ENCODE measurements at places on chromosomes 13 and 19.

GRCh38 chr19:35673121-35673804 is 6.9 kb downstream of the UPK1A start:
- no peak for DNase-seq

GRCh38 chr13:109362616-109363015 is 423.8 kb downstream of the IRS2 start:
- no peak for DNase-seq

DNA sequence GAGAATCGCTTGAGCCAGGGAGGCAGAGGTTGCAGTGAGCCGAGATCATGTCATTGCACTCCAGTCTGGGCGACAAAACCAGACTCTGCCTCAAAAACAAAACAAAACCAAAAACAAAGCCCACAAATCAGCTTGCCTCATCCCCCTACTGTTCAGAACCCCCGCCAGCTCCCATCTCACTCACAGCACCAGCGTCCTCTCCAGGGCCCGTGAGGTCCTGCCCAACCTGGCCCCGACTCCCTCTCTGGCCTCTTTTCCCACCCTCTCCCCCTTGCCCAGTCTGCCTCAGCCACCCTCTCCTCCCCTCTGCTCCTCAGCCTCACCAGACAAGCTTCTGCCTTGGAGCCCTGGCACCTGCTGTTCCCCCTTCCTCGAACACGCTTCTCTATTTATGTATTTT is 3.8 kb downstream of the SLC8A2 start:
- DNase-seq: no peak

- no peak for DNase-seq
Measured at GRCh38 chr19:7790416-7790815, 27.4 kb downstream of the CLEC4M start.

- no peak for DNase-seq
Measured at GRCh38 chr13:70784207-70784989, 676.1 kb upstream of the KLHL1 start.

DNA sequence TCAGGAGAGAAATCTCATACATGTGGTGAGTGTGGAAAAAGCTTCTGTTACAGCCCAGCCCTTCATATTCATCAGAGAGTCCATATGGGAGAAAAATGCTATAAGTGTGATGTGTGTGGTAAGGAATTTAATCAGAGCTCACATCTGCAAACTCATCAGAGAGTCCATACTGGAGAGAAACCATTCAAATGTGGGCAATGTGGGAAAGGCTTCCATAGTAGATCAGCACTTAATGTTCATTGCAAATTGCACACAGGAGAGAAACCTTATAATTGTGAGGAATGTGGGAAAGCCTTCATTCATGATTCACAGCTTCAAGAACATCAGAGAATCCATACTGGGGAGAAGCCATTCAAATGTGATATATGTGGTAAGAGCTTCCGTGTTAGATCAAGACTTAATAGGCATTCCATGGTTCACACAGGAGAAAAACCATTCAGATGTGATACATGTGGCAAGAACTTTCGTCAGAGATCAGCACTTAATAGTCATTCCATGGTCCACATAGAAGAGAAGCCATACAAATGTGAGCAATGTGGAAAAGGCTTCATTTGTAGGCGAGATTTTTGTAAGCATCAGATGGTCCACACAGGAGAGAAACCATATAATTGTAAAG is 15.2 kb downstream of the ZNF221 start:
- no peak for DNase-seq

- DNase-seq: no peak
Measured at GRCh38 chr13:29936051-29936813, 85.8 kb upstream of the UBL3 start.

- no peak for DNase-seq
Measured at GRCh38 chr19:49939721-49940481, 10.6 kb upstream of the NUP62 start.

GRCh38 chr19:50026550-50026906 is 723 bp downstream of the ZNF473 start:
- DNase-seq: no peak

DNA sequence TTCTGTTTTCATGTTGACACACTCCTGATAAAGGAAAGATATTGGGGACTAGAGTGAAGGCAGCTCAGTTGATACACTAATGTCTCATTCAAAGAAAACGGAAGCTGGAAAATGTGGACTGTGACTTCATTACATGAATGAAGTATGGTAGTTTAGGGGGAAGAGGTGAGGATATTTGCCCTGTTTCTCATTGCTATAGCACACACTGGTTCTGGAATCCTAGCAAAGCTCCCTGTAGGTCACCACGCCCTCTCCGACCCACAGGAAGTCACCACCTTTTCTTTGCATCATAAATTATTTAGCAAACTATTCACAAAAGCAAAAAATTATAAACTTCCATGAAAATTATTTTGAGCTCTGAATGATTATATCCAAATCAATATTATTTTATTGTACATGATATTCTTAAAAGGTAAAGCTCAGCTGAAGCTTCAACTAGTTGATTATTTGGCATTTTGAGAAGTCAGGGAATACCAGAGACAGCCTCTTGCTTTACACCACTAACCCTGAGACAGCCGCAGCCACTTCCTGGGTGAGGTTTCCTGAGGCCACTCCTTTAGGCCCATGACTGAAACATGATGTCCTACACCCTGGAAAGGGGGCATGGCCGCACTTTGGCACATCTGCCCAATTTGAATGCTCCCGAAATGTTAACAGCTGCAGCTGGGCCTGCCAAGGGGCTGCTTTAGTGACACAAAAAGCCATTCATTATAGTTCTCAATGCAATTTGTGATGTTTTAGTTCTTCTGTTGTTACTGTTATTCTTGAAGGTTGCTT is 50.0 kb upstream of the WDFY2 start:
- DNase-seq: no peak

DNA sequence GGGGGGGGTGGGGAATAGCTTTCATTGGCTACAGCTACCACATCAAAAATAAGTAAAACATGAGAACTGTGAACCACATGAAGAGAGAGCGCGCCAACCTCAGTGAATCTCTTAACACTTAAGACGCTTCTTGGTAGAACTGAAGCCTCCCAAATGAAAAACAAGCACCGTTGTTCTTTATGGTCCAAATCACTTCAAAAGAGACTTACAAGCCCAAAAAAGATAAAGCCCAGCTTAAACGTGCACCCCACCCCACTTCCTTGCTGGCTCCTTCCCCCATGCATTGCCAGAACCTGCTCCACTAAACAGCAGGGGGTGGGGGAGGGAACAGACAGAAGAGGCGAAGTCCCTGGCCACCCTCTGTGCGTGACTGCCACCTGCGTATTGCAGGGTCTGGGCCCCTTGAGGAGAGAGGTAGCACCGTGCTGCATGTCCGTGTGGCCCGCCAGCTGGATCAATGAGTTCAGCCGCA is 479.1 kb downstream of the FOXO1 start:
- no peak for DNase-seq

DNA sequence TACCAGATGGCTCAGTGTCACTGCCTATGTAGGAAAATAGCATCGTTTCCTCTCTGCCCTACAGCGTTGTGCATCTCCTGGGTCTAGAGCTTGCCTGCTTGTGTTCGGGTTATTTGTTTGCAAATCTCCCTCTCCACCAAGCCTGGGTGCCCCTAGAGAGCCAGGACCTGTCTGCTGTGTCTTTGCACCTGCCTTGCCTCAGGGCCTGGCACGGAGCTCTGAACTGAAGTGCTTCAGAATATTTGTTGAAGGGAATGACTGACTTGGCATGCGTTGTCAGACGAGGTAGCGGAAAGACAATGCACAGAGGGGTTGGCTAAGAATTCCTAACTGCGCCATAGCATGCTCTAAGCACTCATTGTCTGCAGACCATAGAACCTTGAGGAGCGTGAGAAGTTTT is 263.4 kb downstream of the FGF9 start:
- DNase-seq: no peak

DNA sequence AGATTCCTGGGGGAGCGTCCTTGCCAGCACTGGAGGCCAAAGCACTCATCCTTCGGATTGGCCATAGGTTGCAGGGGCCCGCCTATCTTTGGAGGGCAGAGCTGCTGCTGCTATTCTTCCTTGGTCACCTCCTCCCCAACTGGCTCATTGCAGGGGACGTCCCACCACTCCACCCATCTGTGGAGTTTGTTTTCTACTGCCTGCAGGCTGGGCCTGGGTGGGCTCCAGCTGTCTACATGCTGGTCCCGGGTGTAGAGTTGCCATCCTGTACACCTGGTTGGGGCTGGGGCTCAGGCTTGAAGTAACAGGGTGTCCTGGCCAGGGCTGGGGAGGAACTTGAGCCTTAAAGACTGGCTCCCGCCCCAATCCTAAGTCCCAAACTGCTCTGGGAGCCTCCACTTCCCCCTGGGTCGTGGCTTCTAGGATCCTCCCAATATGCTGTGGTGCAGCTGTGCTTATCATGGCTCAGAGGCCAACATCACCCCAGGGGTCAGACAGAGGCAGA is 2.1 kb downstream of the RNF225 start:
- no peak for DNase-seq

- DNase-seq: no peak
Measured at GRCh38 chr13:28671126-28671792, 12.3 kb downstream of the POMP start.

- no peak for DNase-seq
Measured at GRCh38 chr13:59982631-59983382, 180.9 kb downstream of the DIAPH3 start.

DNA sequence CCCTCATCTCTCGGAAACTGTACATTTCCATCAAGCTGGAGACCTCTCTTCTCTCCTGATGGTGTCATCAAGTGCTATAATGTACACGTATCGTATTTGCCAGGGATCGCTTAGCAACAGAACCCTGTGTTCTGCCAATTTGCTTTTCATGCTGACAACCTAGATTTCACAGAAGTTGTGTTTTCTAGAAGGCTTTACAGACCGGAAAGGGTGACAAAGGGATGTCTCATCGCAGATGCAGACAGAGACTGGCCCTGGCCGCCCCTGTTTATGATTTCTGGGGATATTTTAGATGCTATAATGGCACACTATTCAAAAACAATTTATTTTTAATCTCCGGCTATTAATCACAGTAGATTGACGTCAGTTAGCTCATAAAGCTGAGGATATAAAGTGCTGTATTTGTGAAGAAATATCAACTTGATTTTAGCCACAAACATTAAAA is 291.4 kb downstream of the IRS2 start:
- DNase-seq: no peak

GRCh38 chr13:35979361-35979951 is 151.7 kb downstream of the DCLK1 start:
- DNase-seq: peak; percentile 9

DNA sequence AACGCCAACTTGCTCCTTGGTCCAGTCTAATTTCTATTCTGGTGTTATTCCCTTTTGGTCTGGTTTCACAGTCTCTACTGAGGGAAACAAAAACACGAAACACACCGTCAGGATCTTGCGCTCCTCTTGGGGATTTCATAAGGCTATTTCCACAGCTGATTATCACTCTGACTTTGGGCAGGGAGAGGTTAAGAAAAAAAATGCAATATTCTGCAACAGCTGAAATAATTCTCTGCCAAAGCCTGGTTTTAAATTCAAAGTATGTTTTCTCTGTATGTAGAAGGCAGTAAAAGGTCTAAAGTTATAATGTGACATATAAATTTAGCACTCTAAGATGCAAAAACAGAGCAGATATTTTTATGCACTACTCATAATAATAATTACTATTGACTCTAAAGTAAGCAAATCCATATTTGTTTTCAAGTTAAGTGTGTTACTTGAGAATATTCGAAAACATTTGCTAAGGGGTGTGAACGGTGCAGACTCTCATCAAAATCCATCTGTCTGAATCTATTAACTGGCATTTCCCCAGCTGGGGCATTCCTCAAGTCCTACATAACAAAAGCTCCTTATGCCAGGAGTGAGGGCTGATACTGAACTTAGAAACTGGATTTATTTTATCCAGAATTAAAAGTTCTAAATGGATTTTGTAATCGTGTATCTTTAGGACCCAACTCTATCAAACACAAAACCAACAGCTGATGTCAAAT is 38.4 kb upstream of the STARD13 start:
- DNase-seq: no peak

- no peak for DNase-seq
Measured at GRCh38 chr19:39671739-39672363, 16.1 kb downstream of the LGALS16 start.
